Fibroblast of the aortic adventitia (primary cell): ENCODE measurements at places on chromosomes 11 and 22.

GRCh38 chr11:1384199-1384970 is 5.3 kb upstream of the BRSK2 start:
- no peak for DNase-seq

- DNase-seq: no peak
Observed at GRCh38 chr11:117039900-117040299, 58.3 kb downstream of the SIK3 start.

DNA sequence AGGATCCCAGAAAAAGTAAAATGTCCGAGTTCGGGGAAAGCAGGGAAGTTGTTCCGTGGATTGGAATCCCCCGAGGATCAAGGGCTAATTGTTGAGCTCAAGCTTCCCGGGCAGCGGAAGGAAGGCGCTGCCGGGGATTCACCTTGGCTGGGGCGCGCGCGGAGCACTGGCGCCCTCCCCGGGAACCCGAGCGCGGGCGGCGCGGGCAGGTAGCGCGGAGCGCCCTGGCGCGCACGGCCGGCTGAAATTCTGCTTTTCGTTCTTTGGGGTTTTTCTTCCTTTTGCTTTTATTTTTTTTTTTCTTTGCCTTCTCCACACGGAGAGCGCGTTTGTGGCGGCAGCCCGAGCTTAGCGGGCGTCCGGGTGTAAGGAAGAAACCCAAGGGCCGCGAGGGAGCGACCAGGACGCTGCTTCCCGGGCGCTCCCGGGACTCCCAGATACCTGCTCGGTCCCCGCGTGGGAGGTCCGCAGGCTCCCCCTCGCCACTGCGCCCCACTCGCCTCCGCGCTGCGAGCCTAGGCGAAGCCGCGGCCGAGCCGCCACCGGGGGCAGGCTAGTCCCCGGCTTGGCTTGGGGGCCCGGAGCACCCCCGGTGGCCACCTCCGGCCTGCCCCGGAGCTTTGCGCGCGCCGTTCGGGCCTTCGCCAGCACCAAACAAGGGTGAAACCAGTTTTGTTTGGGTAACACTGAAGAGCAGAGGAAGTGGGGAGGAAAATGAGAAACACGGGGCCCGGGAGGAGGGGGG is 4.8 kb upstream of the IGF2 start:
- no peak for DNase-seq

DNA sequence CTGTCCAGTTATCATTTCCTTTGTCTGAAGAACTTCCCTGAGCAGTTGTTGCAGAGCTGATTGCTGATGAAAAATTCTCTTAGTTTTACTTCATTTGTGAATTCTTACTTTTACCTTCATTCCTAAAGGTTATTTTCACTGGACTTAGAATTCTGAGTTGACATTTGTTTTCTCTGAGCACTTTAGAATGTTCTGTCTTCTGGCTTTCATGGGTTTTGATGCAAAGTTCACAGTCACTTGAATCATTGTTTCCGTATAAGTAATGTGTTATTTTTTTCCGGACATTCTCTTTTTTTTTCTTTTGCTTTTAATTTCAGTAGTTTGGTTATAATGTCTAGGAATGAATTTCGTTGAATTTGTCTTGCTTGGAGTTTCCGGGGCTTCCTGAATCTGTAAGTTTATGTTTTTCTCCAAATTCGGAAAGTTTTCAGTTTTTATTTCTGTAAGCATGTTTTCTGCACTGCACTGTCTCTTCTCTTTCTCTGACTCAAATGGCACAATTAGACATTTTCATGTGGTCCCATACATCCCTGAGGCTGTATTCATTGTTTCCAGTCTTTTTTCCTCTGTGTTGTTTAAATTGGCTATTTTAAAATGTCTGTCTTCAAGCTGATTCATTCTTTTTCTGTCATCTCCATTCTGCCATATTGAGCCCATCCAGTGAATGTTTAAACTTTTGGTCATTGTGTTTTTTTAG is 68.5 kb upstream of the NARS2 start:
- no peak for DNase-seq

DNA sequence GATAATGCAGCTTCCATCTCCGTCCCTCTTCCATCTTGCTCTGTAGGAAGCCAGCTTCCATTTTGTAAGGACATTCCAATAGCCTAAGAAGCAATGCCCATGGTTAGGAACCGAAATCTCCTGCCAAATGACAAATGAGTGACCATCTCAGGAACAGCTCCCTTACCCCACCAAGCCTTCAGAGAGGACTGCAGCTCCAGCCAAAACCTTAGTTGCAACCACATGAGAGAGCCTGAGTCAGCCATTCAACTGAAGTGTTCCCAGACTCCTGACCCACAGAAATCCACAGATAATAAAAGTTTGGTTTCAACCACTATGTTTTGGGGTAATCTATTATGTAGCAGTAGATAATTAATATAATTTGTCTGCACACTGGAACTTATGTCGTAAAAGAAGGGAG is 51.7 kb upstream of the LDLRAD3 start:
- peak; percentile 3 for DNase-seq

DNA sequence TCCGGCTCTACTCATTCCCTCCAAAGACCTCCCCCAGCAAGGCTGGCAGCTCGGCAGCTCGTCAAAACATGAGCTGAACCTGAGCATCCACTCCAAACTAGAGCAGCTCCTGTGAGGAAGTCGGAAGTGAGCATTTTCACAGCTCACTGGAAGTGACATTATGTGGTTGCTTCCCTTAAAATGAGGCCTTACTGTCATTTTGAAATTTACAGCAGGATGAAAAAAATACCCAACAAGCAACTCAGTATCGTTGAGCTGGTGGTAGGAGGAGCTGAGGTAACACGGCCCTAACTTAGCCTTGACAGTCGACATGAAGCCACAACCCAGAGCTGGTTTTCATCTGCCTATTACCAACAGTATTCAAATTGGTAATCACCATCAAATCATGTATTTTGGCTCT is 38.0 kb upstream of the ARFGAP3 start:
- no peak for DNase-seq

GRCh38 chr11:128523641-128524040 is 63.7 kb downstream of the ETS1 start:
- peak; percentile 68 for DNase-seq

DNA sequence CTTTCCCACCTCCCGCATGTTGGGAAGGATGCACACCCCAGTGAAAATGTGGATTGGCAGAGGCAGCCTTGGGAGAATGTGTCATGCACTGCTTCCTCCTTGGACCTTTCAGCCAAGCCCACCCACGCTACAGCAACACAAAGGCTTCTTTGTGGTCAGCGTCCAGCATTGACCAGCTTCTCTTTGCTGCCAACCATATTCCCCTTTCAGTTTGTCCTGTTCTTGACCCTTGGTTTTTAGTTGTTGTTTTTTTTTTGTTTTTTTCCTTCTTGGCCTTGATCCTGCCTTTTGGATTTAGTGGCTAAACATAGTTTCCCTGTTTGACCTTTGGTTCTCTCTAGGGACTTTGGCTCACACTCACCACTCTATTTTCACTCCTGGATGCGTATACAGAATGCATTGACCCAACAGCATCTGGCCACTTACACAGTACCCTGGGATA is 573.6 kb downstream of the INSC start:
- peak; percentile 31 for DNase-seq

DNA sequence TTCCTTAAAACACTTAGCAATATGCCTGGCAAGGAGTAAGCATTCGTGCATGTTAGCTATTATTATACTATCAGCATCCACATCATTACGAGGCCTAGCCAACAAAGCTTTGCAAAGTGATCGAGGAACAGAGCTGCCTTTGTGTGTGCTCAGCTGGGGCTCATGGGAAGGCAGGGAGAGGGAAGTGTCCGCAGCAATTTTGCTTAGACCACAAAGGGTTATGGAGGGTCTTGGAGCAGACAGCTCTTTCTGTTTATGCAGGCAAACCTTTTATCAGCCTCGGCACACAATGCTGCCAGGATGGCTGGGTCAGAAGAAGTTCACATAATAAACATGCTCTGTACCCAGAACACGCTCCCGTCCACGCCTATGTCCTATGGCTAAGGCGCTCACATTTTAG is 10.9 kb upstream of the DKK3 start:
- peak; percentile 93 for DNase-seq

DNA sequence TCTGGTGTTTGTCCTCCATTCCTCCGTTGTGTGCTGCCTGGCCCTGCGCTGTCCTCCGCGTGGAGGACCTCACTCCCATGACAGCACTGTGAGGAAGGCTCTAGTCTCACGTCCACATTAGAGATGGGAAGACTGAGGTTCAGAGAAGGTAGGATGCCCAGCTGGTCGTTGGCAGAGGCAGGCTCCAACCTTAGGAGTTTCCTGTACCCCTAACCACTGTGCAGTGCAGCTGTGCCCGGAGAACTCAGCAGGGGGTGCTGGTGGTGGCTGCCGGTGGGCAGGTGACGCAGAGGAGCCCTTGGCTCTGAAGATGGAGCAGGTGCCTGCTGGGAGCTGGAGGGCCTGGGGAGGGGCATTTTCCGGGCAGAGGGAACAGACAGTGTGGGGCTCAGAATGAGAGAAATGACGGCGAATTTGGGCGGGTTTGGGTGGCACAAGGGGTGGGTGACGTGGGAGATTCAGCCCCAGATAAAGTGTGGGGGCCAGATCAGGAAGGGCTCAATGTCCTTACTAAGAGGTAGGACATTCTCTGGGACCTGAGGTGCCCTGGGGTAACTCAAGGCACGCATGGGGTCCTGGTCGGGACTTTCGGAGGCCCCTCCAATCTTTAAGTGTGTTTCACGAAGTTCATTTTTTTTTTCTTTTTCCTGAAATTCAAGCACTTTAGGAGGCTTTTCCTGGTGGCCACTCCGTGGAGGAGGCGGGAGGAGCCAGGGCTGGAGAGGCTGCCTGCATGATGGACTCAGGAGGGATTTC is 535.0 kb downstream of the TBC1D22A start:
- no peak for DNase-seq

DNA sequence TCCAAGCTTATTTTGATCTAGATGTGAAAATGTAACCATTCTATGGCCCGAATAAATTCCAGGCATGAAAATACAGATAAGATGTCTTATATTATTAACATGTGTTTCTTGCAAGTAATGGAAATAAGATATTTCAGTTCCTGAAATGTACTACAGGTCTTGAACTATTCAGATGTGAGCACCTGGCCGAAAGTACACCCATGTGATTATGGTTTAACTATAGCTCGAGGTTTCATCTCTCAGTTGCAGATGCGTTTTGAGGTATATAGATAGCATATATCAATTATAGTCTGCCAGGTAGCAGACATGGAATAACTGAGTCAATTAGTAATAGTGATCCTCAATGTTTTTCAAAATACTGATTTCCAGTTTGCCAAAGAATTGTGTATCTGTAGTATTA is 68.3 kb downstream of the DDIAS start:
- DNase-seq: no peak

GRCh38 chr11:43010042-43010441 is 301.8 kb upstream of the API5 start:
- no peak for DNase-seq

- DNase-seq: no peak
Observed at GRCh38 chr22:27133019-27133431, 475.6 kb downstream of the MIAT start.

- DNase-seq: no peak
Observed at GRCh38 chr11:97269527-97269926, 879.7 kb downstream of the JRKL start.

DNA sequence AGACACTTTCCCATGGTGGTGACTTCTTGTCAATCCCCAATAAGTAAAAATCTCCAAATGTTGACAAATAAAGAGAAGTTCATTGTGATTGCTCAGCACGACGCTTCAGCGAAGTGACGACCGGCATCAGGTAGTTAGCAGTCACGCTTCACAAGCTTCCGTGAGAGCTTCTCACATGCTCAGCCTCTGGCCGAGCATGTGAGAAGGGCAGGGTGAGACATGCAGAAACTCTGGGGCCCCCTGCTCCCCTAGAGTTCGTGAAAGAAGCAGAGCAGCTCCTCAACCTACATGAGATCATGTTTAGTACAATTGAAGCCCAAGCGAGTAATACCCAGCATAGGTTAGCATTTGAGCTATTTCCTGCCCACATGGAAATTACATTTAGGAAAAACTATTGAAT is 4.4 kb upstream of the C11orf16 start:
- no peak for DNase-seq

- DNase-seq: no peak
Observed at GRCh38 chr11:56103210-56103737, at the start of gene OR8H2. Gene OR8H2 (plus strand): TSS chr11:56103687. CDS start chr11:56105043, 1,356 bp downstream.

DNA sequence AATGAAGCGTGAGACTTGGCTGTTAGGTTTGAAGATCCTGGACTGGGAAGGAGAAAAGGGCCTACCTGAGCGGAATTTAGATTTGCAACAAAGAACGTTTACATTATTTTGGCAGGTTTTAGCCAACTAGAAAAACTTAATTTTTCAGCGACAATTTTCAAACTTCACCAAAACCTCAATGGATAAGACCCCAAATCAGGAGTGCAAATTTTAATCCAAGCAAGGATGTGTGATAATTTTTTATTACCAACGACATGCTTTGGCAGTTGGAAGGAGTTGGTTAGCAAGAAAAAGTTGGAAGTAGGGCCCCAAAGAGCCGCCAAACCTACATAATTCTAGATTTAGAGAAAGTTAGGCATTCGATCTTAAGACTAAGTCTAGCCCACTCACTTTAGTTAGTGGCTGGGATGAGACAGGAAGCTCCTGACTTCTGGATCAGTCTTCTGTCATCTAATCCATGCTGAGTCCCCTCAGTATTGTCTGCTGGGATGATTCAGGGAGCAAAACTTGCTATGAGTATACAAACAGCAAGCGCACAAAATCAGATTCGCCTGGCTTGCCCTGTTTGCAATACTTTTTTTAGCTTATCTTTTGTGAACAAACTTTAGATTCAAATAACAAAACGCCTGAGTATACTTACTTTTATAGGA is 787 bp upstream of the RDX start:
- DNase-seq: peak; percentile 11

- no peak for DNase-seq
Observed at GRCh38 chr11:78685156-78685555, 110.5 kb upstream of the NARS2 start.

DNA sequence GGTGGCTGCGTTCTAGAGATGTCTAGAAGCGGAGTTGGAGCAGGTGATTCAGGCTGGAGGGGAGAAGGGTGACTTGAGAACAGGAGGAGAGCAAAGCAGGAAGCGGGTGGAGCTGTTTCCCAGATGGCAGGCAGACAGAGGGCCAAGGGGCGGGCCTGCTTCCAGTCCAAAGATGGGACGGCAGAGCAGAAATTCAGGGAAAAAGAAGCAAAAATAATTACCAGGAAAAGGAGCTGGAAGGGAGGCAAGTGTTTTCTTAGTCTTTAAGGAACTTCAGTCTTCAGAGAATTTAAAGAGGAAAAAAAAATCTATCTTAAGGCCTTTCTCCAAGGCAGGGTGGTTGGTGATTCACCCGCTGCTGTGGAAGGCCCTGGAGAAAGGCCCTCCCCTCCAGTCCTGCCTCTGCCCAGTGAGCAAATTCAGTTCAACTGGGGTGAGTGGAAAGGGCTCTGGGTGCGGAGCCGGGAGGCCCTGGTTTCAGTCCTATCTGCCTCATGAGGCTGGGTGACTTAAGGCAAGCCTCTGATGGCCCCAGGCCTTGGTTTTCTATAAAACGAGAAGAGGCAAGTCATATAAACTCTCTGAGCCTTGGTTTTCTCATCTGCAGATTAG is 4.5 kb upstream of the CREB3L1 start:
- DNase-seq: peak; percentile 84

DNA sequence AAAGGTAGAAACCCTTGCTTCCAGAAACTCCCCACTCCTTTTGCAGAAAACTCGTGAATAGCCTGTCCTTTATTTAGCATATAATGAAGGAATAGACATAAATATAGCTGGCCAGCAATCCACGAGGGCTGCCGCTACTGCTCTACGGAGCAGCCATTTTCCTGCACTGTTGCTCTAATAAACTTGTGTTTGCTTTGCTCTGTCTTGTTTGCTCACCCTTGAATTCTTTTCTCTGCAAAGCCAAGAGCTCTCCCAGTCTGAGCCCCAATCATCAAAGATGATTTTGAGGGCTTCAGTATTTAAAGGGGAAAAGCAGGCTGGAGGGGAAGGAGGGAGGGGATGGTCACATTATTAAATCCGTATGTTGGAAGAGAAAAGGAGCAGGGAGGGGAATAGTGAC is 16.6 kb upstream of the CHKA start:
- DNase-seq: no peak

GRCh38 chr11:69683764-69684333 is 8.7 kb upstream of the LTO1 start:
- no peak for DNase-seq
